Renal cortex interstitium (tissue), 15 donors: ENCODE measurements at places on chromosomes 7 and 10. TPM values are rescaled to one million over a fixed set of nuclear protein-coding genes. Genes with fewer than 3 reads are reported as not detected.

DNA sequence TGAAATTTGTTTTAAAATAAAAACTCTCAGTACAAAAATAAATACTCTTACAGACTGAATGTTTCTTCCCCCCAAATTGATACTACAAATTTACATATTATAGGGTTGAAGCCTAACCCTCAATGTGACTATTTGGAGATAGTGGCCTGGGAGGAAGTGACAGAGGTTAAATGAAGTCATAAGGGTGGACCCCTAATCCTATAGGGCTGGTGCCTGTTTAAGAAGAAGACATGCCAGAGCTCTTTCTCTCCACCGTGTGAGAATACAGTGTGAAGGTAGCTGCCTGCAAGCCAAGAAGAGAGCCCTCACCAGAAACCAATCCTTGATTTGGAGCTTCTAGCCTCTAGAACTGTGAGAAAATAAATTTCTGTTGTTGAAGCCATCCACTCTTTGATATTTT, 67.6 kb downstream of the MCU start:
- no peak for DNase-seq

DNA sequence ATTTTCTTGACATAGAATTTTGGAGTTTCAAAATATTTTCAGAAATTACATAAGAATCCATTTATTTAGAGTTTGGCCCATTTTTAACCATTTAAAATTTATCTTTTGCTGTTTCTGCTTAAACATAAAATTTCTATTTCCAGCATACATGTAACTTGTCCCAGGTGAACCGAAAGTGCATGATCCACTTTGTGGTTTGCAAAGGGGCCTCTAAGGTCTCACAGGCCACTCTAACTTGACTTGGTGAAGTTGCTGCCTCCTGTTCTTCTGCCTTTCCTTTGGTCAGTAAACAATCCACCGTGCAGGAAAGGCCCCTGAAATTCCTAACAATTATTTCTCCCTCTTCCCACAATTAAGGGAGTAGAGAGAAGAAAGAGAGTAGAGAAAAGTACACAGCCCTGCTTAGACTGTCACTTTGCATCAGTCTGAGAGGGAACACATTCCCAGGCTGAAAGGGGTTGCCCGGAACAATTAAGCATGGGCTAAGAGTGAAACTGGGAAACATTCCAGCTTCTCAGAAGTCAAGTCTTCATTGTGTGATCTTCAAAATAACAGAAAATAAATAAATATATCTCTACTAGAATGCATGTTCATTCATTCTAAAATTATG, 79.5 kb upstream of the SEMA3A start:
- no peak for DNase-seq

The ACTL6B gene
- not detected for polyA plus RNA-seq

DNA sequence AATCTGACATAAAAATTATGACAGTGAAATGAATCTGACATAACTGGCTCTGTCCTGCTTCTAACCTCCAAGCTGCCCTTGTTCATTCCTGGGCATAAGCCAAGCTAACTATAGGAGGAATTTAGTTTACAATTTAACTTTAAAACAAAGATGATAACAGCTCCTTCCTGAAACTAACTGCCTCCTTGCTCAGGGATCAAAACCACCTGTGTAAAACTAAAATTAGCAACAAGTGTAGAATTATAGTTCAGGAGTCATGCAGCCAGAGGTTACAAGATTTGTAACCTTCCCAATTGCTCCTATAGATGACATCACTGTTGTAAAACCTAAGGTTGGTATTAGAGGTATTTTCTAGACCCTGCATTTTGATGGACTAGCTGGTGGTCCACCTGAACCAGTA, 256.4 kb upstream of the POM121L12 start:
- no peak for DNase-seq

The LRRC61 gene
- 30.2 TPM for polyA plus RNA-seq

GRCh38 chr7:4835398-4836205, 26.2 kb downstream of the PAPOLB start:
- DNase-seq, result no peak

DNA sequence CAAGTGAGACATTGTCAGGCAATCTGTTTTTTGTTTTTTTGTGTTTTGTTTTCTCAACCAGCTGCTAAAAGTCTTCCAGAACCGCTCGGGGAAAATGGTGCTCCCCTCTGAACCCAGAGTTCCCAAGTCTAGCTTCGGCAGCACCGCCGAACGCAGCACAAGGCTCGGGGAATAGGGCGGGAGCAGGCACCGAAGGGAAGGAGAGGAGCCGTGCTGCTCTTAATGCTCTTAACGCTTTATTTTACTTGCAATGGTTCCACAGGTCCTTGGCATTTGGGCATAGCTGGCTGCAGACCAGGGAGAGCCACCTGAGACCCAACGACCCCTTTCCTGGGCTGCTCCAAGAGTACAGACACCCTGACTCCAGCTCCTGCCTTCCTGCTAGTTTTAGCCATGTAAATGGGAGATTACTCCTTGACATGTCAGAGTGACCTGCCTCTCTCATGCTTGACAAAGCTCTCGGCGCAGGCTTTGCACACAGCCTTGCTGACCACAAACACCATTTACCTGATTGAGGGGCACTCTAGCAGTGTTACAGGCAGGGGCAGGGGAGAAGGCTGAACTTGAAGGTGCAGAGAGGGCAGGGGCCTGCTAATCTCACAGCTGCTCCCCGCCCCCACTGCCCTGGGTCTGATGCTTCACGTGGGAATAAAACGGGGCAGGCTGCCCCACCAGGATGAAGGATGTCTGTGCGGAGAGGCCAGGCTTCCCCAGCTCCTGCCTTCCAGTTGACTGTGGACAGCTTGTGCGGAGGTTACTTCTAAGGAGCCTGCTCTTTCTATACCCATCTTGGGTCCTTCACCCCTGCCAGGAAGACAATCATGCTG, 58.6 kb upstream of the EFCAB10 start:
- DNase-seq, result no peak

DNA sequence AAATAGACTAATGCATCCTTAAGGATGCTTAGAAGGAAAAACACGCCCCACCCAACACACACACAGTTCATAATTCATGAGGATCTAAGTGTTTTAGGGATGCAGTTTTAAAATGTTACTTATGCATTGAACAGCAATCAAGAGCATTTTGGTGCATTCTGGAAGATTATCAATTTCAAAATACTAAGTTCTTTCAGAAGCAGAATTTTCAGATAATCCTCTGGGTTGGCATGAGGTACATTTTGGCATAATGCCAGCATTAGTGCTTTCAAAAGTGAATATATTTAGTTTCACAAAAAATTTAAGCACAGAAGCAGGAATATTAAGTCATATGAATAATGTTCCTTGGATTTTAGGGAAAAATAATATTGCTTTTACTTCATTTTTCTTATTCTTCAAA, 937.1 kb downstream of the REEP3 start:
- no peak for DNase-seq

The PAX2 gene
- polyA plus RNA-seq, result 188 TPM

- no peak for DNase-seq
Measured at GRCh38 chr7:122616951-122617350, 82.0 kb downstream of the RNF133 start.

DNA sequence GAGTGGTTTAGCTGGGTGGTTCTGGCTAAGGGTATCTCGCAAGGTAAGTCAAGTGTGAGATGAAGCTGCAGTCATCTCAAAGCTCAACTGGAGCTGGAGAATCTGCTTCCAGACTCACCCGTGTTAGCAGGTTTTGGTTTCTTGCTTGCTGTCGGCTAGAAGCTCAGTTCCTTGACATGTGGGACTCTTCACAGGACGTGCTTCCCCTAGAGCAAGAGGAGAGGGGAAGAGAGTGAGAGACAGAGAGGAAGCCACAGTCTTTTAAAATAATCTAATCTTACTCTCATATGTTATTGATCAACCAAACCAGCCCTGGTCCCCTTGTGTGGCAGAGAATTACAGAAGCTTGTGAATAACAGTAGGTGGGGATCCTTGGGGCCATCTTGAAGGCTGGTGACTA, 199.5 kb downstream of the REEP3 start:
- no peak for DNase-seq

- no peak for DNase-seq
Measured at GRCh38 chr7:82723411-82723810, 279.8 kb upstream of the CACNA2D1 start.

The TACC2 gene
- polyA plus RNA-seq, result 42.0 TPM

DNA sequence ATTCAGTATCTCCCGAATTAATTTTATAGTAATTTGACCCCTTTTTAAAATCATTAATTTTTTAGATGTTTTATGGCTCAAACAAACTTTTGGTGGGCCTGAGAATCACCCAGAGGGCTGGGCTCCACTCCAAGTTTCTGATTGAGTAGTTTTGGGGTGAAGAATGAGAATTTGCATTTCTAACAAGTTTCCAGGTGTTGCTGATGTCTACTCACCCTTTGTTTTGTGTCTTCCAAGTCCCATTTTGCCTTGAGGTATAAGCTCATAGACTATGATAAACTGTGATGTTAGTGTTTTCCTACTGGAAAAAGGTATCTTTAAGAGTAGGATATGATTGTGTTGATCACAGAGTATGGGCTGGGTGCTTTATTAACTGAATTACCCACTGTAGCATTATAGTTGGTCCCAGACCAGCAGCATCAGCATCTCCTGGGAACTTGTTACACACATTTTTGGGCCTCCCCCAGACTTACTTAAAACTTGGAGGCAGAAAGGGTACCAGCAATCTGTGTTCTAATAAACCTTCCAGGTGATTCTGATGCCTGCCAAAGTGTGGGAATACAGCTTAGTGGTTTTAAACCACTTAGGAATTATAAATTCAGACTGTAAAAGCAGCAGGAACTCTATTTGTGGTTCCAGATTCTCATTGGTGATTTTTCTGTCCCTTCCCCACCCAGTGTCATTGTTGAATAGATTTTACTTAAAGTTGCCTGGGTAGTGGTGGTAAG, 19.1 kb downstream of the ZNRF2 start:
- no peak for DNase-seq

The CALML5 gene
- polyA plus RNA-seq, result not detected

- no peak for DNase-seq
Measured at GRCh38 chr10:77919713-77920108, 6.8 kb downstream of the DLG5 start.

- DNase-seq, result no peak
Measured at GRCh38 chr10:18308600-18308999, 168.4 kb downstream of the CACNB2 start.

DNA sequence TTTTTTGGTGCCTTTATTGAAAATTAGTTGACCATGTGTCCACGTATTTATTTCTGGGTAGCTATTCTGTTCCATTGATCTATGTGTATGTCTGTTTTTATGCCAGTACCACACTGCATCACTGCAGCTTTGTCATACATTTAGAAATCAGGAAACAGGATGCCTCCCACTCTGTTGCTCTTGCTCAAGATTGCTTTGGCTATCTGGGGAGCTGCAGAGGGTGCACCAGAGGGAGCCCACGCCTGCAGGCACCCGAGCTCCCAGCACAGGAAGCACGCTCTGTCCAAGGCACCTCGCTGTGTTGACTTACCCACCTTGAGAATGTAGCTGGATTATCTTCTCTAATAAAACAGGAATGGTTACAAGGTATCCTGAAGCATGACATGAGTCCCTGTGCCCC, 301.7 kb downstream of the TCERG1L start:
- DNase-seq, result no peak

The NACAD gene
- 9.4 TPM for polyA plus RNA-seq
